ENCODE measurements at places on chromosomes 7 and 10.

DNA sequence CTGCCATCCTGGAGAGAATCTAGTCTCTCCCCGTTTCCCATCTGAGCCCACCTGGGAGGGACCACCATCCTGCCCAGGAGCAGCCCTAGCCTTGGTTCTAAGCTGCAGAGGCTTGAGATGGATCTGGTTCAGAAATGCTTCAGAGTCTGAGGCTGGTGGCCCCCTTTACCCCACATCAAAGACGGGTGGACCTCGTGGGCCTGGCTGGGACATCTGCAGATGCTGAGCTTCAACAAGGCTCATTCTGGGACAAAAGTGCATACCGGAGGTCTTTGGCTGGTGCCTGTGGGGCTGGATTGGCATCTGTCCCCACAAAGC, 4.9 kb upstream of the IRF5 start:
- DNase-seq: no peak

DNA sequence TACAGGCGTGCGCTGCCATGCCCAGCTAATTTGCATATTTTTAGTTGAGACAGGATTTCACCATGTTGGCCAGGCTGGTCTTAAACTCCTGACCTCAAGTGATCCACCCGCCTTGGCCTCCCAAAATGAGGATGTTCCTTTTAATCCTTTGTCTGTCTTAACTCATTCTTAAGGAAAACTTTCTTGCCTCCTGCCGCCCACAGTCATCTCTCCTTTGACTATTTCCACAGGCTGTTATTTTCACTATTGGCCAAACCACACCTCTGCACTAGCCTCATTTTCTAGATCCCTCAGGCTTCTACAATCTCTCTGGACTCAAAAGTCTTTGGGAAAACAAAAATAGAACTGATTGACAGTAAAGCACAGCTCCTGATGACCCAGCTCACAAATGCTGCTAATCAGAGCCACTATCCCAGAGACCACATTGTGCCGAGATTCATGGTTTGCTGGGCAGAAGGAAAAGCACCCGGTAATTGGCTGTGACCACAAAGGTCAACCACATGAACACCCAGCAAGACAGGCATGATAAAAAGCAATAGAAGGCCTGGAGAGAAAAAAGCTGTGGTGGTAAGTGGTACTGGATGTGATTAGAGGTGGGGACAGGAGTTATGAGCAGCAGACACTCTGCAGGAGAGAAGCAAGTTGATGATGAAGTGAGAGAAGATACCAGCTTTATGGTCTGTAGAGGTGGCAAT, 44.1 kb upstream of the ZNRF2 start:
- DNase-seq: no peak

- no peak for DNase-seq
Observed at GRCh38 chr10:5800782-5801181, 12.5 kb downstream of the GDI2 start.

DNA sequence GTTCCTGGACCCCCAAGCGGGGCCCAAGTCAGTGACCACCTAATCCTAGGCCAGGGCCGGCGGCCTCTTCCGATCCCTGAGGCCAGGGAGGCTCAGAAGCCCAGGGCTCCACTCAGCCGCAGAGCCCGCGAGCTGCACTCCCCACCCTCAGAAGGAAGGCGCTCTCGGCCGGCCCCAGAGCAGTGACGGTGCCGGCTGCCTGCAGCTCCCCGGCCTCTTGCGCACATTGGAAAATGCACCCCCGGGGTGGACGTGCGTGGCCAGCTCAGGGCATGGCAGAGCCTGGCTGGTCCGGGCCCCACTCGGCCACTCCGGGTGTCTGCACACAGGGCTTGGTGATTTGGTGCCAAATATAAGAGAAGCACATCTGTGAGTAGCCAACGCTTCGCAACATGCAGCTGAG, 269.1 kb downstream of the PTPRN2 start:
- DNase-seq: no peak

GRCh38 chr10:64286533-64286932, 765.3 kb downstream of the REEP3 start:
- no peak for DNase-seq

GRCh38 chr10:21095494-21096055, 198.5 kb upstream of the NEBL start:
- DNase-seq: no peak

DNA sequence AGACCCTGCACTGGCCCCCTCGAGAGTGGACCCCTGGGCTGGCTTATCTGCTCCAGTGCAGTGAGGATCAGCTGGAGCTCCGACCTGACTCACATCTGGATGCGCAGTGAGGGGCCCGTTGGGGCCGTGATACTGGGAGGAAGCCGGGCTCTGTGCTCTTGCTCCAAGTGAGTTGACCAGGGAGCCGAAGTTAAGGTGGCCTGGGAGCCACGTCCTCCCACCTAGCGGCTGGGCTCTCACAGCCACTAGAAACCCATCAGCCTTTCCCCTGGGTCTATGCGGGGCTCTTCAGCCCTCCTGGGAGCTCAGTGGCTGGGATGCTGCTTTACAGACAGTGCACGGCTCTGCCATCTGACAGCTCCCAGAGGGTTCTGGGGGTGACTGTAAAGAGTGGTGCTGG, 9.1 kb downstream of the ALKBH4 start:
- no peak for DNase-seq

- DNase-seq: no peak
Observed at GRCh38 chr7:99645590-99645989, 28.8 kb downstream of the ZSCAN25 start.

DNA sequence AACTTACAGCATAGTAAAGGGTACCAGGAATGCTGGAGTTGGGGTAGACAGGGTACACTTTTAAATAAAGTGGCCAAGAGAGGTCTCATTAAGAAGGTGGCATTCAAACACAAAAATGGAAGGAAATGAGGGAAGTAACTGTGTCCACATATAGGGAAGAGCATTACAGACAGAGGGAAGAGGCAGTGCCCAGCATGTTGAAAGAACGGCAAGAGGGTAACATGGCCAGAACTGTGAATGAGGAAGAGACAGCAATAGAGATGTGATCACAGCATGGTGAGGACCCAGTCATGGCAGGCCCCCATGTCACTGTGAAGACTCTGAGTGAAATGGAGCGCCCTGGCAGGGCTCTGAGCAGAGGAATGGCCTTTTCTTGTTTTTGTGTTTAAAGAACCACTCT, 35.1 kb upstream of the ZNRF2 start:
- DNase-seq: no peak

- no peak for DNase-seq
Observed at GRCh38 chr10:70567603-70568002, 34.9 kb downstream of the PRF1 start.

GRCh38 chr7:28005075-28005846, 175.3 kb downstream of the JAZF1 start:
- DNase-seq: no peak

GRCh38 chr7:140016540-140016939, 46.2 kb downstream of the PARP12 start:
- DNase-seq: no peak

Measured in esophagus squamous epithelium (tissue), 5 donors.